Hematopoietic multipotent progenitor cell treated with erythropoietin and hydrocortisone succinate and interleukin-3 and kit ligand, for 4 days (in vitro differentiated cells): ENCODE measurements at places on chromosomes 7 and 10.

GRCh38 chr10:124518366-124518765 is 56.7 kb downstream of the LHPP start:
- DNase-seq = no peak

GRCh38 chr10:116985611-116986010 is 19.4 kb downstream of the SHTN1 start:
- DNase-seq = no peak

DNA sequence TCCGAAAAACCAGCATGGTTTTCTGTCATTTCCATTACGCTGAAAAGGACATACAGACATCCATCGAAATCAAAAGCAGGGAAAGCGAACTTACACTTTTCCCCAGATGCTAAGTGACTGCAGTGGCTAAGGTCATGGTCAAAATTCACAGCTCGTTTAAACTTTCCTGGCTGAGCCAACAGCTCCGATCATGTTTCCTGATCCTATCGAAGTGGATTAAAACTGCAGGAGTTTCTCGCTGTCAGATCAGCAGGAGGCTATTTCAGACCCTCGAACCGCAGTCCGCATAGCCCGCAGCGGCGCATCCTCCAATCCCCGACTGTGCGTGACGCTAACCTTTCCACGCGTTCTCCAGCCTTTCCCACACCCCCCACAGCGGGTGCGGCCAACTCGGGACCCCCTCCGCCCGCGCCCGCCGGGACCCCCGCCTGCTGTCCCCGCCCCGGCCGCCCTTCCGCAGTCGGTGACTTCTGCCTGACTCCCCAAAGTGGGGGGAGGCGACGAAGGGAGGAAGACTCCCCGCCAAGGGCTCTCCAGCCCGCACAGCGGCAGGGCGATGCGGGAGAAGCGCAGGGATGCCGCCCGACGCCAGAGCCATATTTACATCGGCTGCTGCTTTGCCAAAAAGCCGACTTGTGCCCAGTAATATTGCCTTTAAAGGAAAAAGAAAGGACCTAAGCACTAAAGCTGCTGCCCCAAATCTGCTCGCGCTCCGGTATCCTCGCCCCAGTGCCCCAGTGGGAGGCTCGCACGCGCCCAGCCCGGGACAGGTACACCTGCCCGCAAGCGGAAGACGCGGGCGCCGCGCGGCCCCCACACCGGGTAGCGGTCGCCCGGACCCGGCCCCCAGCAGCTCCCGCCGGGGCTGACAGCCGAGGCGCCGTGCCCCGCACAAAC is 1.2 kb downstream of the PIP4K2A start:
- DNase-seq = peak; percentile 59

DNA sequence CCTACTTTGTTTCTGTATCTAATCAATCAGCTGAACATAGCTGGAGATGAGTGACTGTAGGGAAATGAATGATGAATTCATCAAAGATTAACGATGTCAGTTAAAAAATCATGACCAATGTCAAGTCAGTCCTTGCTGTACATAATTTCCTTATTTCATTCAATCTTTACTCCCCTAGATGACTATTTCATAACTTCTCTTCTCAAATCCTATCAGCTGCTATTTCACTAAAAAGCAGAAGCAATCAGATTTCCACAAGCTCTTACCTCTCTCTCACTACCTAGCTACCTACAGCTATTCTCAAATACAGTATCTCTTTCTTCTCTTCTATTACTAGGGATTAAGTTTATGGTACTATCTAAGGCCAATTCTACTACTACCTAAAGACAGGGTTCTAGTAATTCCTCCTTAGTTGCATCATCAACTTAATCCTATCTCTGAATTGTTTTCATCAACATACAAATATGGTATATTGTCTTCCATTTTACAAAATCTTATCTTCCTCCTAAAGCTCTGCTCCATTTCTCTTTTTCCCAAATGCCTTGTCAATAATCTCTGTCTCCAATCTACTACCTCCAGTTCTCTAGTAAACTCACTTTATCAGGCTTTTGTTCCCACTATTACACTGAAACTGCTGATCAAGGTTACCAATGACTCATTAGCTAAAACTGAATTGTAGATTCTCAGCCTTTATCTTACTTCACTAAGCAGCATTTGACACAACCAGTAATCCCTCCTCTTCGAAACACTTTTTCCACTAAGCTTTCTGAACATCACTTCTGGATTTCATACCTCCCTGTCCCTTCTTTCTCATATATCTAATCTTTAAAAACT is 28.4 kb downstream of the JMJD1C start:
- DNase-seq = peak; percentile 29

DNA sequence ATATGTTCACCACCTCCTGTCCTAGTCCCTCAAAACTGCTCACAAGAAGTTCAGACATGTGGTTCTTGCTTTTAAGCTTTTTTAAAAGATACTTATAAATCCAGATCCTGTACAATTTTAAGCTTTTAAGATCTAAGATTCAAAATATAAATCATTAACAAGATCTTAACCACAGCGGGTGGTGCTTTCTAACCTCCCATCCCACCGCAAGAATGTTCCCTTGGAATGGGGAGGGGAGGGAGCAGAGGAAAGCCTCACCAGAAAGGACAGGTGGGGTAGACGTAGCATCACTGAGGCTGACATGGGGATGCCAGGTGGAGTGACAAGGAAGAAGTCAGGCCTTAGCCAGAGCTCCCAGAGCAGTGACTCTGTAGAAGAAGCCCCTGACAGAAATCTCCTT is 133.5 kb downstream of the C1GALT1 start:
- no peak for DNase-seq

GRCh38 chr7:22419488-22419887 is 62.5 kb upstream of the RAPGEF5 start:
- no peak for DNase-seq

- no peak for DNase-seq
Measured at GRCh38 chr10:60359066-60359465, 30.6 kb downstream of the ANK3 start.

- DNase-seq = no peak
Measured at GRCh38 chr10:73931767-73932619, 21.1 kb downstream of the PLAU start.

GRCh38 chr7:106589198-106589879 is 71.6 kb downstream of the CCDC71L start:
- DNase-seq = no peak

GRCh38 chr7:152544971-152545619 is 109.3 kb upstream of the KMT2C start:
- no peak for DNase-seq

DNA sequence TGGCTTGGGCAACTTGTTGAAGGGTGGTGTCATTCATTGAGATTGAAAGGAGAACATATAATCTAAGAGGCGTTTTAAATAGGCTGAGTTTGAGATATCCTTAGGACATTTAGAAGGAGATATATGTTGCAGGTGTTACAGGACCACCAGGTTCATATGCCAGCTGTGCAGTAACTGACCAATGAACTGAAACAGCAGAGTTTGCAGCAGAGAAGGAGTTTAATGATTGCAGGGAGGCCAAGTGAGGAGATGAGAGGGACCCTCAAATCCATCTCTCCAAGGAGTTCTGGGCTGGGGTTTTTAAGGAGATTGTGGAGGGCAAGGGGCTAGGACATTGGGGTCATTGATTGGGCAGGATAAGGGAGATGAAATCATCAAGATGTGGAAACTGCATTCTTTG is 74.5 kb downstream of the SEC23IP start:
- DNase-seq = no peak

DNA sequence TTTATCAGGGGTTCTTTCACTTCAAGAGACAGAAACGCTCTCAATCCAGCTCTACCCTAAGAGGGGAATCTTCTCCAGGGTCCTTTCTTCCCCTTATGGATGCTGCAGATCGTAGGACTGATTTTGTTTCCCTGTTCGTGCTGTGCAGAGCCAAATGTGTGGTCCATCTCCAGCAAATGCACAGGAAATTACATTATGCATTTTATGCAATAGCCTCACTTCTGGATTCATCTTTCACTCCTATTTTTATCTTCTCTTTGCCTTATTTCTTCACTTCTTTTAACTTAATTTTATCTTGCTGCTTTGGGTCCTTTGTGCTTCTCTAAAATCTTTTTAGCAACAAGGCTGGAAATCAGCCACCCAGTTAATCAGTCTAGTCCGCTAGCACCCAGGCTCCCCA is 184.5 kb upstream of the INHBA start:
- DNase-seq = no peak

DNA sequence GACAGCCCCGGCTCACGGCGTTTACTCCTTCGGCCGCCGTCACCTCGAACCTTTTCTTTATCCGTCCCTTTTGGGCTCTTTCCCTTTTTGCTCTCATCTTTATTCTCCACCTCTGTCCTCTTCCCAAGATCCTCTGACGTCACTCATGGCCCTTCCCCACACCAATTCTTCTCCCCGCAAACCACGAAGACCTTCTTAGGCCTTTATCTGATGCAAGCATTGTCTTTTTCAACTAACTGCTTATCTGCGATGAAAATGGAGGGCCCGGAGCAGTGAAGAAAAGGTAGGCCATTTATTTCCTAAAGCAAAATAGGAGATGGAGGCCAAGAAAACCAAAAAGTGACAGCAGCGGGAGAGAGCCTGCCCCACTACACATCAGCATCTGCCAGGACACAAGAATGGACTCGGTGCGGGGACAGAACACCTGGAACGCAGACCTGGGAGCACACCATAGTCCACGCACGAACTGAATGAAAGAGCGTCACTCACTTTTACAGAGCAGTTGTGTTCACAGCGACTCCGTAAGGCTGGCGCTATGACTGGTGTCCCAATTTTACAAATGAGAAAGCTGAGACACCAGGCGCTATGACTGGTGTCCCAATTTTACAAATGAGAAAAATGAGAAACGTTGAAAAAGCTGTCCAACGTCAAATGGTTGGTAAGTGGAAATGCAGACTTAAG is 45.3 kb downstream of the ZNF777 start:
- peak; percentile 56 for DNase-seq

DNA sequence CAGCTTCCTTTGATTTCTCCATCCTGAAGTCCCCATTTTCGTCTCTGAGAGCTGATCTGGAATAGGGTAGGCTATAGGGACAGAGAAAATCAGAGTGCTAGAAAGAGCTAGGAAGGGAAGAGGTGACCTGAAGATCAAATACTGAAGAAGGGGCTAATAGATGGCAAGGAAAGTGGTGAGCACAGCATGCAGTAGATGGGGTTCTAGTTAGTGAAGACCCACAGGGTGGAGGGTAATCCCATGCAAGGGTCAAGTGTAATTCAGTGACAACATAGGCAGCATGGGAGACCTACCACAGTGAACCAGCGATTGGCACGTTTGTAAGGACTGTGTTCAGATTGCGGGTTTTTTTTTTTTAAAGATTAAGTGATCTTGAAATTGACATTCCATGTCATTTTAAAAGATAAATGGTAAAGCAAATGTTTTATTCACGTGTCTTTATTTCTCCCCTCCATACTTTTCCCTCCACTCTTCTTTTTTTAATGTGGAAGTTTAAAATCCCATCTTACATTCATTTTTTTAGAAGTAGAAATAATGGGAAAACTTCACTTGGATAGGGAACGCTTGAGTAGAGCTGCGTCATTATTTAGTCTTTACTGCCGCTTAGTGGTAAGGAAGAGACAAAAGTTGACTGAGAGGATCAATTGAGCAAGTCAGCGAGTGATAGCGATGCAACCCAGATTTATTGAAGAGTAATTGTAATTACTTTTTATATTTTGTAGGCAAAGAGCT is 21.0 kb upstream of the ABI1 start:
- peak; percentile 80 for DNase-seq

GRCh38 chr10:110408203-110408871 is 89.4 kb upstream of the DUSP5 start:
- DNase-seq = no peak

- no peak for DNase-seq
Measured at GRCh38 chr10:87546971-87547413, 42.3 kb downstream of the MINPP1 start.

DNA sequence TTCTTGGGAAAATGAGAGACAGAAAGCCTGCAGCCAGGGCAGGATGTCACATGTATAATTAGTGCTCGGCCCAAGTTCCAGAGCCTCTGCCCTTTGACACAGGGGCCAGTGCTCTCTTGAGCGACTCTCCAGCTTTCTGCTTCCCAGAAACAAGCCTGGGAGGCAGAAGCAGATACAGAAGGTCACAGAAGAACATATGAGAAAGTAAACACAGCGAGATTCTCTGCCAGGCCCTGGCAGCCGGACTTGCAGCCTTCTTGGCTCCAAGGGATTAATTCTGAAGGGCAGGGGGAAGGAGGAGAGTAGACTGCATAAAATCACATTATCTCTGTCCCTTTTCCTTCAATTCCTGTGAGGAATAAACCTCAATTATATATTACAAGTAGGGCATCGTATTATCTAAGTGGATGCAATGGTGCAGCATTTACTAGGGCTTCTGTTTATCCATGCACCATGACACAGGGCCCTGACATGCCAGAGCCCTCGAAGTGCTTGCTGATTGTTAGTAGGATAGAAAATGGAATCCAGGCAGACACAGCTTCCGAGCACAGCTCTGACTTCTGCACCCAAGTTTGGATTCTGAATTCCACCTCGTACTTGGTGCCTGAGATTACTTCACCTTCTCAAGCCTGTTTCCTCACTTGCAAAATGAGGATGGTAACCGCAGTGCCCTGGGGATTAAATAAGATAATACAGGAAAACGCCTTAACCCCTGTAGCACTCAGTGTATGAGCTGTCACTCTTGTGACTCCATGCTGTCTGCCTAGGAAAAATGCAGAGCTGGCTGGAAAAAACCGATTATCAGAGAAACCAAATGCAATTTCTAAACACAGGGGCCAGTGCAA is 536.5 kb downstream of the TNS3 start:
- DNase-seq = no peak

- peak; percentile 72 for DNase-seq
Measured at GRCh38 chr10:52951824-52952223, 179.2 kb upstream of the MBL2 start.

GRCh38 chr7:26197153-26198115 is 3.1 kb downstream of the HNRNPA2B1 start:
- DNase-seq = peak; percentile 81

- DNase-seq = no peak
Measured at GRCh38 chr7:84025332-84025927, 169.2 kb downstream of the SEMA3A start.

DNA sequence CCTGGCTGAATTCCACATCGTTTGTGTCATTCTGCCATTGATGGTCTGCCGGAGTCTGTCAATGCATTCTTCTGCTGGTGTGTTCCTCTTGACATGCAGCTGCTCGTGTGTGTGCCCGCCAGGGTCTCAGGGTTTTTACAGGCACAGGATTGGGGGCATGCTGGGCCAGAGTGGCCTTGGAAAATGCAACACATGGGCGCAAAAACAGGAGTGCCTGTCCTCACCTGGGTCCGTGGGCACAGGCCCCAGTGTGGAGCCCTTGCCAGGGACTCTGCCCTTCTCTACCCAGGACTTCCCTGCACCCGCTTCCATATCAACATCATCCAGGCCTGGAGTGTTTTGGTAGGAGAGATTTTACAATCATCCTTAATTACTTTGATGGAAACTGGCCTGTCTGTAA is 340.7 kb downstream of the KIF20B start:
- DNase-seq = no peak
